Activated CD8-positive, alpha-beta memory T cell treated with anti-CD3 and anti-CD28 coated beads, Interleukin-2, amount 10 ng/mL, durations not matched to agents 7 days and 5 days (primary cell): ENCODE measurements at places on chromosomes 16 and 17. TPM values are rescaled to one million over a fixed set of nuclear protein-coding genes. Genes with fewer than 3 reads are reported as not detected.

GRCh38 chr17:61129267-61130254, 270.1 kb upstream of the TBX2 start:
- DNase-seq: no peak

DNA sequence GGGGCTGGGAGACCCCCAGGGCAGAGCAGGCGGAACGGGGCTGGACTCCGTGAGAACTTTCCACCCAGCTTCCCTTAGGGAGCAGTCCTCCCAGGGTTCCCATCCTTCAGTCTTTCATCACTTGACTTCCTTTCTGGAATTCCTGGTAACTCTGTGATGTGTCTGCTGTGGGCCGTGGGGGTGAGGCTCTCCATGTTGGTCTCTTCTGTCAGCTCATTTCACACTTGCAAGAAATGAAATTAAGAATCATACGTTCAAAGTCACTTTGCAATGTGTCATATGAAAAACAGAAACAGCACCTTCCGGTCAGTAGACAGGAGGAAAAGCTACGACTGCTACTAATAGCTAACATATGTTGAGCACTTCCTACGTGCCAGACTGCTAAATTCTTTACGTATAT, 5.4 kb upstream of the BBS2 start:
- DNase-seq: no peak

DNA sequence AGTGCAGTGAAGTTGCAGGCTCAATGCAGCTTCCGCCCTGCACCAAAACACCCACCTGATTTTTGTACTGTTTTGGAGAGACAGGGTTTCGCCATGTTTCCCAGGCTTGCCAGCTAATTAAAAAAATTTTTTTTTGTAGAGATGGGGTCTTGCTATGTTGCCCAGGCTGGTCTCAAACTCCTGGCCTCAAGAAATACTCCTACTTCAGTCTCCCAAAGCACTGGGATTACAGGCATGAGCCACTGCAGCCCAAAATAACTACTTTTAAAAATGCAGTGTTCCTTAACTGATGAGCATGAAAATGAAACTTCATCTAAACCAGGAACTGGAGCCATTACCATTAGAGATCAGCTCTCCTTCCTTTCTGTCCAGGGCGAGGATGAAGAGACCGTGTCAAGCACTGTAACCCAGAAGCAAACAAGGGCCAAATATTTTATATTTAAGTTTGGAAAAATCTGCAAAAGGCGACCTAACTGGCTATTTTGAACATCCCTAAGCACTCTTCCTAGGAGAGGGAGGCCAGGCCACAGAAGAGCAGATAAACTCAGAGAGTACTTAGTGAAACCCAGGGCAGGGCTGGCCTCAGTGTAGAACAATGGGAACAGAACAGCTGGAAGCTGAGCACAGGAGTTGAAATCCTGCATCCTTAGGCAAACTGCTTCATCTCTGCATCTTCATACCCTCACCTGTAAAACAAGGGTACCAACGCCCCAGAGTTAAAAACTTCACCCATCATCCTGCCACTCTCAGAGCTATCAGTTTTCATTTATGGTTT, 24.0 kb downstream of the CREBBP start:
- DNase-seq: no peak

GRCh38 chr16:68331879-68332410, 21.1 kb downstream of the PRMT7 start:
- DNase-seq: no peak

DNA sequence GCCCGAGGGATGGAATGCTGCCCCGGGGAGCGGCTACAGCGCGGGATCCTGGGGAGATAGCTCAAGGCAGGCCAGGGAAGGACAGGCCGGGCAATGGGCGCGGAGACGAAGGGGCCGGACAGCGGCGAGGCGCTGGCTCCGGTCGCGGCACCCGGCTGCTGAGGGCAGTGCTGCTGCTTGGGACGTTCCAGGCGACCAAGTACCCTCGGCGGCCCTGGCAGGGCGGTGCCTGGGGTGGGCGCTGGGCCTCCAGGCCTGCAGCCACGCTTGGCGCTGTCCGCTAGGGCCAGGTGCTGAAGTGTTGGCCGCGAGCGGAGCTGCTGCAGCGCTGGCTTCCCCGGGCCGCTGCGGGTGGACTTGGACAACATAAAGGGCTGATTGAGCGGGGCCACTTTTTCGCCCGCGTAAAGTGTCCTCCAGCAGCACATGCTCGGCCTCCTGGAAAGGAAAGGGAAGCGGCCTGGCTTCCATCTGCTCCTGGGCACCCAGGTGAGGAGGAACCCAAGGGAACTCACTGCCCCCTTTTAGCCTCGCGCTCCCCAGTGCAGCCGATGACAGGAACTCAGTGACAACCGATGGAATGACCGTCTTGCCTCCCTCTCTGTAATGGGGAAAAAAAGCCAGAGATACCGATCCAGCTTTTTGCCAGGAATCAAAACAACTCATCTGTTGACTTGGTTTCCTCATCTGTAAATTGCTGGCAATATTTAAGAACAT, 23.7 kb downstream of the CLEC3A start:
- peak; percentile 61 for DNase-seq

GRCh38 chr17:80616705-80617104, 72.1 kb downstream of the RPTOR start:
- DNase-seq: no peak

- no peak for DNase-seq
Observed at GRCh38 chr17:55845385-55845784, 94.5 kb downstream of the PCTP start.

- no peak for DNase-seq
Observed at GRCh38 chr16:12601290-12601900, 202.3 kb downstream of the CPPED1 start.

GRCh38 chr17:49881054-49881402, 33.2 kb upstream of the TAC4 start:
- no peak for DNase-seq

GRCh38 chr16:28845293-28845692, 855 bp downstream of the TUFM start:
- DNase-seq: peak; percentile 58

The HCFC1R1 gene
- total RNA-seq: 34.3 TPM

The TMEM92 gene
- 0.07 TPM for total RNA-seq
